ENCODE measurements at places on chromosomes 5 and 9.
A peak's percentile ranks its signal among the peaks of the same experiment; 100 is the strongest.

- DNase-seq = no peak
Observed at GRCh38 chr5:148791334-148791667, 35.1 kb upstream of the ADRB2 start.

DNA sequence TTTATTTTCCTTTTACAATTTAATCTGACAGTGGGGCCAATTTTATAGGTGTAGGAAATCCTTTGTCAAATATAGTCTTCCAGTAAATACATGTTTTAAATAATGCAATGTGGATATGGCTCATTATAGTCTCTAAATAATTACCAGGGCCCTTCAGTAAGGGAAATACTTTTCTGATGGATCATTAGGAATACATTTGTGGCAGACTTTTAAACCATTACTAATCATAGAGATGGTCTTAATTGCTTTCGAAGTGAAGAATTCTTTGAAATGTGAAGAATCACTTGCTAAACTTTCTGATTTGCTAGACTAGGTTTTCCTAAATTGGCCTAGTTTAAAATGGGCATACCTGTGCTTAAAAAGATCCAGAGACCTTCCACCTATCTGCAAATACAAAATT is 105.6 kb upstream of the ELL2 start:
- no peak for DNase-seq

- peak; percentile 77 for DNase-seq
Observed at GRCh38 chr5:114448481-114448880, 86.6 kb downstream of the KCNN2 start.

- no peak for DNase-seq
Observed at GRCh38 chr9:76399856-76400255, 5.6 kb upstream of the RFK start.

GRCh38 chr5:159322180-159322579 is 8.1 kb downstream of the IL12B start:
- DNase-seq = no peak

DNA sequence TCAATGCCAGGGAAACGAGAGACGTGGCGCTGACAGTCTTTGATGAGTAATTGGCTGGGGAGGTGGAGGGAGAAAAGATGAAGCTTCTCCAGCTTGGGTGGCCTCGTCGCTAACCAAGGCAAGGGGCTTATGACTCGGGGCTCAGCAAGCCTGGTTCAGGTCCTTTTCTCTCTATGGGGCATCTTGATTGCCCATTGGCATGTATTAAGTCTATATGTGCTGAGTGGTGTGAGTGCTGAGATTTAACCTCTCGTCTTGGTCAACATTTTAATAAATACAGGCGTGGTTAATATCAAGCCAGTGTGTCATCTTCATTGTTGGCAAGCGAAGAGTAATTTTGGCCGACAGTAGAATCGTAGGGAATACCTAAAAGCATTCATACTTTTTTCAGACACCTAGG is 85.9 kb downstream of the RAI14 start:
- DNase-seq = no peak

- DNase-seq = no peak
Observed at GRCh38 chr5:39249564-39250274, 30.4 kb upstream of the FYB1 start.

- DNase-seq = no peak
Observed at GRCh38 chr5:151931260-151931659, 6.6 kb upstream of the GLRA1 start.

DNA sequence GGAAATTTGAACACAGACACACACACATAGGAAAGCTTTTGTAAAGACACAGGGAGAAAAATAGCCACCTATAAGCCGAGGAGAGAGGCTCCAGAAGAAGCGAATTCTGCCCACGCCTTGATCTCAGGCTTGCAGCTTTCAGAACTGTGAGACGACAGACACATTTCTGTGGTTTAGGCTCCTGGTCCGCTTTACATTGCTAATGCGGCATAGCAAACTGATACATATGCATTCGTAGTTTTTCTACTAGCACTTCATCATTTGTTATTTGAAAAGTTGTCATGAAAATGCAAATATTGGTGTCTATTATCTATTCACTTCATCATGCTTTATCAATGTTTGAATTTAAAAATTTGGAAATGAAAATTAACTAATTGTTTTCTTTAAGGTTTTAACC is 674.9 kb downstream of the SEMA5A start:
- no peak for DNase-seq

- no peak for DNase-seq
Observed at GRCh38 chr9:94302426-94302825, 26.0 kb downstream of the NUTM2F start.

DNA sequence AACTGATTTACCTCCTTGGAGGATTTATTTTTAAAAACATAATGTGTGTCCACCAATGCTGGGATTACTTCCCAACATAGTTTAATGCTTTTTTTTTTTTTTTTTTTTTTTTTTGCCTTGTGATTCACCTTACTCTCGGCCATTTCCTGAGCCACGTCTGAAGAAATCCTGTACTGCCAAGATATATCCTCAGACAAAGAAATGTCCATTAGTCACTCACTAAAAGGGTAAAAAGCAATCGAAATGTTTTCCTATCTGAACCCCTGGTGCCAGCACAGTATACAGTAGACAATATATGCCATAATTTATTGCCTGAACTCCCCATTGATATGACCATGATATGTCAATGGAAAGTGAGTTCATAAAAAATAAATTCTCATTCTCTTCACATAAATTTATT is 344.1 kb downstream of the BNC2 start:
- no peak for DNase-seq

DNA sequence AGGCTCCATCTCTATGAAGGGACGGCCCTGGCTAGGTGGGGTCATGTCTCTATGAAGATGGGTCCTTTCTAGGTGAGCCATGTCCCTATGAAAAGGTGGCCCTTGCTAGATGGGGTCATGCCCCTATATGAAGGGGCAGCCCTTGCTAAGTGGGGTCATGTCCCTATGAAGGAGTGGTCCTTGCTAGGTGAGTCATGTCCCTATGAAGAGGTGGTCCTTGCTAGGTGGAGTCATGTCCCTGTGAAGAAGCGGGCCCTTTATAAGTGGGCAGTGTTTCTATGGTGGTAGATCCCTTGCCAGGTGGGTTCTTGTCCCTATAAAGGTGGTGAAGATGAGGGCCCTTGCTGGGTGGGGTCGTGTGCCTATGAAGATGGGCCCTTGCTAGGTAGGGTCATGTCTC is 283.0 kb upstream of the IRX2 start:
- DNase-seq = no peak

DNA sequence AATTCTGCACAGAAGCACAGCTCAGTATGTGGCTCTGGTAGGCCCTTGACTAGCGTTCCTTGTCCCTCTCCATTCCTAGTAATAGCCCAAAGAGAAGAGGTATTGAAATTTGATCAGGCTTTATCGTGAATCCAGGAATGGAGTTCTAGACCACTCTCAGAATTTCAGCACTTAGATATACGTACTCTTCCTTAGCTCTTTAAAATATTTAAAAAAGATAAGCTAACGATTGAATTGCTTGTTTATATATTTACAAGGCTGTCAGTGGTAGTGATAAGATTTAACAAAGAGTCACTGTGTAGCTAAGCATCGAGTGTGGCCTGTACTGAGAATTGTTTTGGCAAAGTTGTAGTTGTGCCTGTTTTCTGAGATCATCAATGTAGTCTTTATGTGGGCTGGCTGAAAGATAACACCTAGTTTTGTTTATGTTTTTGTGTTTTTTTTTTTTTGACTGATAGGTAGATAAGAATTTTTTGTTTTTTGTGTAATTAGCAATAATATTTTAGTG is 2.5 kb downstream of the KIAA1958 start:
- no peak for DNase-seq

GRCh38 chr5:10030219-10030831 is 219.4 kb downstream of the ATPSCKMT start:
- no peak for DNase-seq

GRCh38 chr5:133669472-133669871 is 57.1 kb upstream of the FSTL4 start:
- DNase-seq = no peak

DNA sequence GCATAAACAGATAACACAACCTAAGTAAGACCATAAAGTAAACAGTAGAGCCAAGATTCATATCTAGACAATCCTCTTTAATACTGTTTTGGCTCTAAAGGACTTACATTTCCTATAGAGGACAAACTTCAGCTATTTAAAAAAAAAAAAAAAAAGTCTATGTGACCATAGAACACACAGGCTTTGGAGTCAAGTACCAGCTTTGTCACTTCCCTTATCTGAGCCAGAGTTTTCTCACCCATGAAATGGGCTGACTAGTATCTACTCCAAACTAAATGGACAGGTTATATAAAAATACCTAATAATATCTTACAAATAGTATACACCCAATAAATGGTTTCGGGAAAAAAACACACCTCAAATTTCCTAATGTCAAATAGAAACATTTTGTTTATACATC is 81.3 kb downstream of the STRBP start:
- DNase-seq = no peak

DNA sequence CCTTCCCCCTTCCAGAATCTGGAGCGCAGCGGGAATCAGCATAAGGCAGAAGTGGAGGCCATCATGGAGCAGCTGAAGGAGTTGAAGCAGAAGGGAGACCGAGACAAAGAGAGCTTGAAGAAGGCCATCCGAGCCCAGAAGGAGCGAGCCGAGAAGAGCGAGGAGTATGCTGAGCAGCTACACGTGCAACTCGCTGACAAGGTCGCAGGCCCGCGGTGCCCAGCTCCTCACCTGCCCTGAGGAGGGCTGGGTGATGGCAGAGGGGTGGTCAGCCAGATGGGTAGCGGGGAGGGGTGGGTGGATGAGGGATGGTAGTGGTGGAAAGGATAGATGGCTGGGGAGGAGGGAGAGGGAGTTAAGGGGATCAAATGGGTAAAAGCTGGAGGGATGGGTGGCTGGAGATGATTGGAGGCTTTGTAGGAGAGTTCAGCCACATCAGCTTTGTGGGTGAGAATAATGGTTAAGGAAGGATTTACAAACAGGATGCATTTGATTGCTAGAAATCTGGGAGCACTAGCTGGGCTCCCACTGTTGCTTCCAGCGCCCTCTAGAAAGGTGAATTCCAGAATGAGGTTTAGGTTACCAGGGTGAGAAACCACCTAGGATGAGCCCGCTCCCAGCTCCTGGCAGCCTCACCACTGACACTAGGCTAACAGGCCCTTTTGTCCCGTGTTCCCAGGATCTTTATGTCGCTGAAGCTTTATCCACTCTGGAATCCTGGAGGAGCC is 19.7 kb upstream of the GLE1 start:
- no peak for DNase-seq

GRCh38 chr5:43042176-43042625 is 2.1 kb upstream of the ANXA2R start:
- DNase-seq = peak; percentile 77

- DNase-seq = peak; percentile 91
Observed at GRCh38 chr5:59367791-59368394, 525.6 kb downstream of the PDE4D start.

- DNase-seq = no peak
Observed at GRCh38 chr5:109483395-109483971, 73.7 kb upstream of the PJA2 start.

DNA sequence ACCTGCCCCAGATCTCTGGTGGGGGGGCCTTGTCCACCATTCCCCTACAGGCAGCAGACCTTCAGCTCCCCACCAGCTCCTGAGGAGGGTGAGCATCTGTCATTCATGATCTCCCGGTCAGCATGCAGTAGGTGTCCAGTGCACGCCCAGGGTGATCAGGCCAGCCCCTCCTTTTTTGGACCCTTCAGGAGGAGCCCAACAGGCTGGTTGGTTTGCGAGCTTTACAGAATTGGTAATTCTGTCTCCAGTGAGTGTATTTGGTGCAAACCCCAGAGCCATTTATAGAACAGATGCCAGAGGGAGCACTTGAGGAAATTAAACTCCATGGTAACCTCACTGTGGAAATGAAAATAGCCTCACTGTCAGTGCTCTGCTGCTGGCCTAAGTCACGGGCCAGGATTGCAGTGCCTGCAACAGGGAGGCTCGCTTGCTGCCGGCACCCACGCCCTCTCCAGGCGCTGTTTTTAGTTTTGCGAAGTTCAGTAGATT is 23.4 kb downstream of the WNK2 start:
- peak; percentile 91 for DNase-seq

DNA sequence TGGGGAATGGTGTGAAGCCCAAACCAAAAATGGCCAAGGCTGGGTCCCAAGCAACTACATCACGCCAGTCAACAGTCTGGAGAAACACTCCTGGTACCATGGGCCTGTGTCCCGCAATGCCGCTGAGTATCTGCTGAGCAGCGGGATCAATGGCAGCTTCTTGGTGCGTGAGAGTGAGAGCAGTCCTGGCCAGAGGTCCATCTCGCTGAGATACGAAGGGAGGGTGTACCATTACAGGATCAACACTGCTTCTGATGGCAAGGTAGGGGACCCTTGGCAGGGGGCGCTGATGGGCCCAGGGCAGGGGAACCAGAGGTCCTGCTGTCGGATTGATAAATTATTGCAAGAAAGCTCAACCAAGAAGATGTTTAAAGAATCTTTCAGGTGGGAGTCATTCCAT is 19.8 kb downstream of the ABL1 start:
- no peak for DNase-seq

DNA sequence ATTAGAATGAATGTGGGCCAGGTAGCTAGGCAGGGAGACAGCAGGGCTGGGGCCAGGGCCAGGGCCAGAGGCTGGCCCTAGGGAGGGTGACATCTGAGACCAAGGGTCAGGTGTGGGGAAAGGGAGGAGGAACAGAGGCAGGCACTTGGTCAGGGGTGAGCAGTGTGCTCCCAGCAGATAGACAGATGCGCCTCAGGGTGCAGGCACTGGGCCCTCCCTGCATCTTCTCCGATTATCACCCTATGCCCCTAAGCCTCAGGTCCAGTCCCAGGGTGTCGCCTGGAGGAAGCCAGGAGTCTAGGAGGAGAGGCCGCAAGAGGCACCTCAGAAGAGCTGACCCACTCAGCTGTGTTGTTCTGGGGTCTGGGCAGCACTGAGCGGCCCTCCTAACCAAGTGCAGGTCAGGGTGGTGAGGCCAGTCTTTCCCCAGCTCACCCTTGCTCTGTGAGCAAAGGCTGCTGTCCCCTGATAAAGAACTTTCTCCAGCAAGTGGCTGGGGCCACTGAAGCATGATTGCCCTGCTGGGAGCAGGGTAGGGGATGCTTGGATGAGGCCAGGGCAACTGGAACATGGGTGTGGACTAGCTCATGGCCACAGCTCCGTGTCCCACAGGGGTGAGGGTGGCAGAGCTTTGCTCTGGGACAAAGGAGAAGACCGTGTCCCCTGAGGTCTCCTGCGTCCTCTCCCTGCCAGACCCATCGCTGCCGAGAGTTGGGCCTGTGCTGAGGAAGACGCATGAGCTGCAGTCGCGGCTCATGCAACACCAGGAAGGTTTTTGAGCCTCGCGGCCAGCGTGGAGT is 2.1 kb upstream of the RASGEF1C start:
- DNase-seq = no peak

Measured in umbilical cord (tissue), 2 donors.